ENCODE measurements at places on chromosomes 16 and 17.

GRCh38 chr17:52026075-52026474 is 132.4 kb downstream of the CA10 start:
- DNase-seq: no peak

DNA sequence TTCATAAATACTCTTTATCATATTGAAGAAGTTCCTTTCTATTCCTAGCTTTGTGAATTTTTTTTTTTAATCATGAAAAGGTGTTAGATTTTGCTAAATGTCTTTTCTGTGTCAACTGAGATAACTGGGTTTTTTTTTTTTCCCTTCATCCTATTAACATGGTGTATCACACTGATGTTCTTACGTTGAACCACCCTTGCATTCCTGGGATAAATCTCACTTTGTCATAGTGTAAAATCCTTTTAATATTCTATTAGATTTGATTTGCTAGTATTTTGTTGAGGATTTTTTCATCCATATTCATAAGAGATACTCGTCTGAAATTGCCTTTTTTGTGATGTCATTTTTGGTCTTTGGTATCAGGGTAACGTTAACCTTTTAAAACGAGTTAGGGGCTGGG is 49.2 kb downstream of the CHCT1 start:
- no peak for DNase-seq

GRCh38 chr17:41437769-41438168 is 3.0 kb downstream of the KRT38 start:
- no peak for DNase-seq

GRCh38 chr16:79009896-79010295 is 590.6 kb downstream of the MAF start:
- DNase-seq: no peak

GRCh38 chr16:55501549-55502322 is 7.1 kb upstream of the LPCAT2 start:
- peak; percentile 21 for DNase-seq
